ENCODE measurements at places on chromosomes 6 and 20. TPM values are rescaled to one million over a fixed set of nuclear protein-coding genes. Genes with fewer than 3 reads are reported as not detected.

TCF21 gene
- 0.37 TPM for total RNA-seq

TCP11 gene
- not detected for total RNA-seq

TMEM74B gene
- 0.76 TPM for total RNA-seq

FNDC1 gene
- total RNA-seq, result 0.56 TPM

CYP24A1 gene
- not detected for total RNA-seq

DNA sequence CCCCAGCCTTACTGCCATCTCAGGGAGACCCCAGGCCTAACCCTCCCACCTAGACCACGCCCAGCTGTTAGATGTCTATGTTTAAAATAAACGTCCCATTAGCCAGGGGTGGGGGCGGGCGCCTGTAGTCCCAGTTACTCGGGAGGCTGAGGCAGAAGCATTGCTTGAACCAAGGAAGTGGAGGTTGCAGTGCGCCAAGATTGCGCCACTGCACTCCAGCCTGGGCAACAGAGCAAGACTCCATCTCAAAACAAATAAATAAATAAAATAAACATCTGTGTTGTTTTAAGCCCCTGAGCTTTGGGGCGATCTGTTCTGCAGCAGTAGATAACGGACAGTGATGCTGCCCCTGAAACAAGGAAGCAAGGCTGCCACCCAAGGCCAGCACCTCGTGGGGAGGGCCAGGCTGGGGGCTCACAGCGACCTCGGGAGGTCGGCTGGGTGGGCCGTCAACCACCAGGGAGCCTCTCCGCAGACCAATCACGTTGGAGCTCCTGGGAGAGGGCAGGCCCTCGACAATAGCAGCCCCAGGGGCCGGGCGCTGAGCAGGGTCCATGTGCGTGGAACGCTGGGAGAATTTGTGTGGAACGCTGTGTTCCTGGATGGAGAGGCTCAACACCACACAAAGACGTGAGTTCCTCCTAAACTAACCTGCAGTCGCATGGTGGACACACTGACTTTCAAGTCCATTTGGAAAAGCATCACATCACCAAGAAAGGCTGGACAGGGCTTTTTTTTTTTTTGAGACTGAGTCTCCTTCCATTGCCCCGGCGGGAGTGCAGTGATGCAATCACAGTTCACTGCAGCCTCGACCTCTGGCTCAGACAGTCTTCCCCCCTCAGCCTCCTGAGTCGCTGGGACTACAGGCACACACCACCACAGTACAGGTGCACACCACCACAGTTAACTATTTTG, 1.0 kb upstream of the HELZ2 start:
- no peaks in the 10 kb centered on the region for H3K36me3 ChIP-seq
- no peaks in the 10 kb centered on the region for H3K27me3 ChIP-seq
- H3K4me3 ChIP-seq, result no peak overlapping the region
- DNase-seq, result no peak

PHACTR3 gene
- total RNA-seq, result 0.25 TPM

C6orf52 gene
- total RNA-seq, result 0.62 TPM

Data from pancreas (tissue), 10 donors.